ENCODE measurements at places on chromosomes 6 and 20.

DNA sequence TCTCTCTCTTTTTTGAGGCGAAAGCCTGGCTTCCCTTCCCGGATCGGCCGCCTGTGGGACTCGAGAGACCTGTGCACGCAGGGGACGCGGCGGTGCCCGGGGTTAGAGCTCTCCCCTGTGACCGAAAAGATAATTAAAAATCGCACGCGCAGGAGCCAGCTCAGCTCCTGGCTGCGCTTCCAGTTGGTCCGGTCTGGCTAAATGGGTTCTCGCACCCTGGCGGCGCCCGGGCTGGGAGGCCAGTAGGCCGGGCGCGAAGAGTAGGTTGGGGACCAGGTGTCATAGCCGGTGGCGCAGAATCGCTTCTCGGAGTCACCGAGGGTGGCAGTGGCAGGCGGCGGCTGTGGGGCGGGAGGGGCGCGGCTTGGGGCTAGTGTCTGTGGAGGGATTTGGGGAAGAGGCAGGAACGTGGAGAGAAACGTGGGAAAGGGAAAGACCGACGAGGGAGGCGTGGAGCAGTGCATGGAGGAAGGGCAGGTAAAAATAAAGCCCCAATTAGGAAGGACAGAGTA, 41.9 kb upstream of the SUPT3H start:
- no peak for DNase-seq

DNA sequence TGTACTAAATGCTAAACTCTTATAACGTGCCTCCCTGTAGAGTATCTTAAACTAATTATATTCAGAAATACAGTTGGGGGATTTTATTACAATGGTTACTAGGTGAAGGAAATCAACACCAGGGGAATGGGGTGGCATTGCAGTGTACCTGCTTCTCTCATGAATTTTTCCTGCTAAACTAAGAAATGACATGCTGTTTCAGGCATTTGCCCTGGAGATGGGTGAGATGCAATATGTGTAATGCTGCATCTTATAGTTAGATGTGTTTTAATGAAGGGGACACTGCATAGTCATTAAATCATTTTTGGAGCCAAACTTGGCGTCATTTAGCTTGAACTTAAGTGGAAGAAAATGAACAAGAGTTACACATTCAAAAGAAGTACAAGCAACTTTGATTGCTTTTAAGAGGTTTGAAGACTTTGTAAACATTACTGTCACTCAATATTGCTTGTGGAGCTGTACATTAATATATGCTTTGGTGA, 4.3 kb downstream of the EYA4 start:
- DNase-seq = no peak

DNA sequence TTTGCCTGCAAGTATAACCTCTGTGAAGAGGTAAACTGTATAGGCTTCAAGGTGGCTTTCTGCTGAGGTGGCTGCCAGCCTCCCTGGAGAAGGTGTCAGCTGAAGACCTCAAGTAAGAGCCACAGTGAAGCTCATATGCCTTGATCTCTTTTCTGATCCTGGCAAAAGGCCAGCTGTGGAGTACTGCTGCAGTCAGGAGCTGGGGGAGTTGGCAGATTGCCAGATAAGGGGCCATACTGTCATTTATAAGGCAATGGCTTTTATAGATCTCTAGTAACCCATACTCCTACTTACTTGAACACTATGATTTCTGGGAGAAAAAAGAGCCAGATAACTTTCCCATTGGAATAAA, 8.8 kb upstream of the CEP85L start:
- DNase-seq = no peak

GRCh38 chr6:134723081-134723871, 226.6 kb downstream of the ALDH8A1 start:
- DNase-seq = no peak

DNA sequence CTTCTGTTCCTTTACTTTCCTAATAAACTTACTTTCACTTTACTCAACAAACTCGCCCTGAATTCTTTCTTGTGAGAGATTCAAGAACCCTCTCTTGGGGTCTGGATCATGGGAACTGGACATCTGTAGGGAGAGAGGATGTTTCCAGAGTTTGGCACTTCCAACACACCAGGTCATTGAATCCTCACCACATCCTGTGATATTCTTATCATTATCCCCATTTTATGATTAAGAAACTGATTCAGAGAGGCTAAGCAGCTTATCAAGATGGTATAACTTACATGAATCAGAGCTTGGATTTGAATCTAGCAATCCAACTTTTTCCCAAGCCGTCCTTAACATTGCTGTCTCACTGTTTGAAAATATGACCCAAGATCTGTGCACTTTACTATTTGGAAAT, 15.5 kb downstream of the PPIL6 start:
- no peak for DNase-seq

- no peak for DNase-seq
Measured at GRCh38 chr6:133820208-133820607, 68.7 kb upstream of the TCF21 start.

- no peak for DNase-seq
Measured at GRCh38 chr6:63964366-63964765, 328.8 kb downstream of the PHF3 start.

- no peak for DNase-seq
Measured at GRCh38 chr20:32841174-32841573, 17.5 kb upstream of the EFCAB8 start.

GRCh38 chr20:53884859-53885541, 185.4 kb downstream of the BCAS1 start:
- no peak for DNase-seq

DNA sequence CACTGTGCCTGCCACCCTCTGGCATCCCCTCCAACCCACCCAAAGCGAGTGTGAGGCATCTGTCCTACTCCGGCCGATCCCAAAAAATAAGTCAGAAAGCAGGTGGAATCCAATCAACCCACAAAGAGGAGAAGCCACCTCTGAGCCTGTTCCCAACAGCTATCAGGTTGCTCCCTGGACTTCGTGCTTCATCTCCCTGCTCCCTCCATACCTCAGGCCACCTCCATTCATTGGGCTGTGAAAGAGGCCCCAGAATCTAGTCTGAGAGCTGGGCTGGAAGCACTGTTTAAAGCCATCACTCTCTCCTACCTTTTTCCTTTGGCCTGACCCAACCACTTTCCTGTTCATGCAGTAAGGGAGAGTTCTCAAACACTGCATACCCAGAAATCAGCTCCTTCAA, 106.1 kb downstream of the ZMYND8 start:
- DNase-seq = no peak

DNA sequence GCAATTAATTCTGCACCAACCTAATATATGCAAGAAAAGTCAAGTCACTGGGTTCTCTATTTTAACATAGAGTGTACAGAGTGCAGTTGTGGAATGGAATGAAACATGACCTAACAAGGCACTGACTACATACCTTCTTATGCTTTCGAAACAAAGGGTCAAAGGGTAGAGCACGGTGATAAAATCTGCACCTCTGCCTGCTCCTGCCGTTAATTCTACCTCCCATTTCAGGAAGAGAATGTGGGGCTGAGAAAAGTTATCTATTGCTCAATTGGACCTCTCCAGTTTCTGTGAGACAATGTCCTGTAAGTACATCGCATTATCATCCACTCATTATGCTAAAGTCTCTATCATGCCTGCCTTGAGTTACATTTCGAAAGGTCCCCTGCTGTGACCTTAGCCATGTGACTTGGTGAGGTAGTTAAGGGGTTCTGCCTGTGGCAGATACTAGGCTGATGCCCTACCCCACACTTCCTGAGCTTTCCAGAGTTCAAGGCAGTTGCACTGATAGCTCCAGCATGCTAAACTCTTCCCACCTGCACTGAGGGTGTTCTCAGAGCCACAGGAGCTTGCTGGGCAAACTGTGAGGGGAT, 14.0 kb upstream of the MOCS1 start:
- no peak for DNase-seq

DNA sequence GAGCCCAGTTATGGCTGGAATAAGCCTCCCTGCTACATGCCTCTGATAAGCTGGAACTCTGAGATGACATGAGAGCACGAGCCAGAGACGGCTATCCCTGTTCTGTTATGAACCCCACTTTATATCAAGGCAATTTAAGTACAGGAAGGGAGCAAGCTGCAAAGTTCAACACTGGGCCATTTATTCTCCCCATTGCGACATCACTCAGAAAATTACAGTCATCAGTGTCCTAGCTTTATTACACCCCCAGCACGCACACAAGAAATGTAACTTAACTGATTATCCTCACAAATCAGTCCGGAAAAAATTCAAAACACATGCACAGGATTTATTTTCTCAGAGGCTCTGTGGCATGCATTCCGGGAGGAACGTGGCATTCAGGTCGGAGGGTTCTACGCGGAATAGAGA, 125.3 kb upstream of the SLC2A12 start:
- DNase-seq = no peak

DNA sequence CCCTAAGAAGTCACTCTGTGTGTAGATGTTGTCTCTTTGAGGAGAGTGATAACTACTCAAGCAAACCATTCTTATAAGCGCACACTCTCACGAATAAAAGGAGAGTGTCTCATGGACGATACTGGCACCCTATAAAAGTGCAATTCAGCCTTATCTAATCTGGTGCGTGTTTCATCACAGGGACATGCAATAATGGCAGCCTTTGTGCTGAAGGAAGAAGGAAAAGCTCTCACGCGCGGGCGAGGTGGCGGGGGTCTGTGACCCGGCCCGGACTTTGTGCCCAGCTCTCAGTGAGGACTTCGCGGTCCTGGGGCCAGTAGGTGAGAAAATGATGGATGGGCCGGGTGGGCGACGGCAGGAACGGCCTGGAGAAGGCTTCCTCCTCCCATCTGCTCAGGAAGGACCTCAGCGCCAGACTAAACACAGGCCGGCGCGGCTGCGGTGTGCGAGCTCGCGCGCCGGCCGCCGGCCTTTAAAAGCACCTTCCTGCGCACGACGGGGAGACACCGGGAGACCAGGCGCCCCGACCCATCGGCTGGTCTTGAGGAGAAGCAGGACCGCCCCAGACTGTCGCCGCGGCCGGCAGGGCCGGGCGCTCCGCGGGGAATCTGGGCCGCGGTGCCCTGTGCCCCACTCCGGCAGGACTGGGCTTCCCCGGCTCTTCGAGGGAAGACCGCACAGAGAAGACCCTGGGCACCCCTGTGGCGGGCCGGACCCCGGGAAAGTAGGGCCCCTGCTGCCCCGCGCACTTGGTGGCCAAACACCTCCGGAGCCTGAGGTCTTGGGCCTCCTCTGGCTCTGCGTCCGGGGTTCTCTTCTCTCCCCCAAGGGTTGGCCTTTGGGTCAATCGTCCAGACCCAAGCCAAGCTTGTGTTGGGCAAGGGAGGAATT, 8.3 kb upstream of the FOXC1 start:
- no peak for DNase-seq

GRCh38 chr6:68559070-68559469, 76.0 kb upstream of the ADGRB3 start:
- no peak for DNase-seq

- no peak for DNase-seq
Measured at GRCh38 chr6:56022678-56023077, 147.3 kb upstream of the BMP5 start.

DNA sequence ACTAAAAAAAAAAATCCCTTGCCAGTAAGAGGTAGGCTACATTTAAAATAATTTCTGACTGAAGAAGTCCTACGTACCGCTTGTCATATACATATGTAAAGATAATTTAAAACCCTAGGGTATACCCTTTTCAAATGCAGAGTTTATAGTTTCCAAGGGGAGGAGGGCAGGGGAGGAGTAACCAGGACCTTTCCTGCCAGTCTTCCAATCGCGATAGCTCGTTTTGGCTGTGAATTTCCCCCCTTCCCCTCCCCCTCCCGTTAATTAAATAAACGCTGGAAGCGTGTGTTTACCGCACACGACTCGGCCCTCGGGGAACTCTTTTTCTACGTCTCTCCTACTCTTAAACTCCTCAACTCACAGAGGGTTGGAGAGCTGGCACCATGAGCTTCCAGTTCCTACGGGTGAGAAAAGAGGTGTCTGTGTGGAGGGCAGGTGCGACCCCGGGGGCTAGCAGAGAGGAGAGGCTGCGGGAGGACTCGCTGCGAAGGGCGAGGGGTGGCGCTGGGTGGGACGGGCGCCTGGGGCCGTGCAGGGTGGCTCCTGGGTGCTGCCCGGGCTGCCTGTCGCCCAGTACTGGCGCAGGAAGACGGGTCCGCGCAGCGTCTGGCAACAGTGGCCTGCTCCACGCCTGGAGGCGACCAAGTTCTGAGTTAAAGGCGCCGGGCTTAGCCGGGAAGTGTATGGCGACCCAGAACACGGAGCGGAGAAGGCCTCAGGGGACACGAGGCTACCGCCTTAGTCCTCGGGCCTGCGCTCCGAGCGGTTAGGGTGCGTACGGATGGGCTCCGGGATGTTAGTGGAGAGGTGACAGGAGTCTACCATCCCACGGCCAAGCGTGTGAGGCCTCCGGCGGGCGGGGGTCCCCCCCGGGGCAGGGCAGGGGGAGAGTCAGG, 4.1 kb upstream of the TFAP2C start:
- no peak for DNase-seq

DNA sequence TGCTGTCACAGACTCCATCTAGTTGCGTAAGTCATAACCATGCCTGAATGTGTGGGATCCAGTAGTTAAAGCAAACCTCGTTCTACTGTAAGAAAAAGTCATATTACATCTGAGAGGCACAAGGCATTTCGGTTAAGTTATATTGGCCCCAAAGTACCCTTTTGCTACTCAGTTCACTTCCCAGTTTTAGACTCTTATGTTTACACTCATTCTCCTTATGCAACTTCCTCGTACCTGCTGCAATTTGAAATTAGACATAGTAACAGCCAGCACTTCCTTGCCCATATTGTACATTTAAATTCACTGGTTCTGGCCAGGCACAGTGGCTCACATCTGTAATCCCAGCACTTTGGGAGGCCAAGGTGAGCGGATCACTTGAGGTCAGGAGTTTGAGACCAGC, 37.0 kb downstream of the PEX7 start:
- no peak for DNase-seq

- no peak for DNase-seq
Measured at GRCh38 chr6:169867751-169868191, 116.3 kb downstream of the ERMARD start.

DNA sequence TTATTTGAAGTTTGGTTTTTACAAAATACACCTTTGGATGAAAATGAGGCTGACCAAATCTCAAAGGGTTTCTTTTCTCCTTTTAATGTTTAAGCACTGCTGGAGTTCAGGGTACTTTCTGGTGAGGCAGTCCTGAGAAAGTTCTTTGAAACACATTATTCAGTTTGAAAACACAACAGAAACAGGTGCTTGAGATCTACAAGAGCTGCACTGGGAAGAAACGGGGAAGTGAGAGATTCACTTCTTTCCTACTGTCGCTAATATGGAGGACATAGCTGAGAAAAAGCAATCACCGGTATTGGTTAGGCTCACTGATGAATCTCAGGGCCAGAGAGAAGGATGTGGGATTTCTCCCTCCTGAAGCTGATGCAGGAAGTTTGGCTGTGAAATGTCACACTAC, 22.9 kb upstream of the TMEM170B start:
- no peak for DNase-seq

GRCh38 chr20:21510414-21511384, 3.2 kb downstream of the NKX2-2 start:
- no peak for DNase-seq
